Glomerular endothelial cell (primary cell): ENCODE measurements at places on chromosomes 3 and 15.

DNA sequence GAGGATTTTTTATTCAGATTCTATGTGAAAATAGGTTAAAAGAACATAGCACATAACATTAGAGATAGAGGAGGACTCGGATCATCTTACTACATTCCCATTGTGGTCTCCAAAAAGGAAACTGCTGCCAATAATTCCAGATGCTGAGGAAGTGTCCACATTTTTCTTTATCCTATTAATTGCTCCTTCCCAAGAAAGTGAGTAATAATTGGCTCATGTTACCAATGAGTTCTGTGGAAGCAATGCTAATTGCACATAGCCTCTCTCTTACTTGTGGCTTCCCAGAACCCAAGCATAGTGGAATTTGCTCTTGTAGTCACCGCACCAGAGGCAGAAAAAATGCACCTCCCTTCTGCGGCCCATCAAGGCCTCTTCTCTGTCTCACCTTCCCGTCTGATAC, 208.4 kb downstream of the PLOD2 start:
- DNase-seq = no peak

GRCh38 chr3:160566499-160566898, 1.1 kb upstream of the KPNA4 start:
- no peak for DNase-seq

DNA sequence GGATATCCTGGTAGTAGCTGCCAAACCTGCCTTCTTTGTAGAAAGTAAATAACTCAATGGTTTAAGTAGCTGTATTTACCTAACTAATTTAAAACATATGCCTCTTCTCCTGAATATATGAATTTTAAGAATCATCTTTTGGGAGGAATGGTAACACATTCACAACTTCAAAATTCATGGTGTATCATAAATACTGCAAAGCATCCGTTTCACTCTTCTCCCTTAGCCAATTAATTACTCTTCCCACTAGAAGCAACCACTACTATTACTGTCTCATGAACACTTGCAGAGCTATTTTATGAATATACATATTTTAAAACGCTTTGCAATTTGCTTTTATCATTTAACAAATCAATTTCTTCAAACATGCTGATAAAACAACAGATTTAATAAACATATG, 59.0 kb upstream of the USP50 start:
- DNase-seq = no peak

DNA sequence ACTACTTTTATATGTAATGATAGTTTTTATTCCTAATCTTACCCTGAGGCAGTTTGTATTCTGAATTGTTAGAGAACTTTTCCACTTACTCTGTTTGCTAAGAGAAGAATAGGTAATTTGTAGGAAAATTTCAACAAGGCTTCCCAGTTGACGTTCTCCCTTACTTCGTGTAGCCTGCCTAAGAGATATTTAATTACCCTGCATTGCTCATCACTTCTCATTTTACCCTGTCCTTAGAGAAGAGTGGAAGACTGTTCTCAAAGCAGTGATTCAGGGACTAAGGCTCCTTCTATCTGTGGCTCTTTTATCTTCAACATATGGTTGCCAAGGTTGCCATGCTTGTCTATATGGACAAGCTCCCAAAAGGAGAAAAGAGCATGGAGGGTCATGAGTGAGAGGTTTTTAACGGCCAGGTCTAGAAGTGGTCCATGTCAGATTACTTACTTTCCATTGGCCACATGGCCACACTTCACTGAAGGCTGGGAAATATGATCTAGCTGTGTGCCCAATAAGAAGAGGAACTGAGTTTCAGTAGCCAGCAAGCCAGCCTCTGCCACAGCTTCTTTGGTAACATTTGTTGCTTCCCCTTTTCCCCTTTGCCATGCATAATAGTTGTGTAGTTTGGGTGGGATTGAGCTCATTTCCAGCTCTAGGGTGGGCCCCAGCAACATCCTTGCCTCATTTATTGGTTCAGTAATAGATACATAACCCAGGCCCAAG, 22.1 kb downstream of the PDE8A start:
- DNase-seq = no peak
